ENCODE measurements at places on chromosomes 7 and 10. TPM values are rescaled to one million over a fixed set of nuclear protein-coding genes. Genes with fewer than 3 reads are reported as not detected.

ACBD7 gene
- total RNA-seq = 1.0 TPM

EN2 gene
- 1.0 TPM for total RNA-seq

LIPN gene
- not detected for total RNA-seq

NME8 gene
- total RNA-seq = not detected

SORBS1 gene
- 0.69 TPM for total RNA-seq
